Heart right ventricle (tissue), 16 donors: ENCODE measurements at places on chromosomes 5 and 9.

DNA sequence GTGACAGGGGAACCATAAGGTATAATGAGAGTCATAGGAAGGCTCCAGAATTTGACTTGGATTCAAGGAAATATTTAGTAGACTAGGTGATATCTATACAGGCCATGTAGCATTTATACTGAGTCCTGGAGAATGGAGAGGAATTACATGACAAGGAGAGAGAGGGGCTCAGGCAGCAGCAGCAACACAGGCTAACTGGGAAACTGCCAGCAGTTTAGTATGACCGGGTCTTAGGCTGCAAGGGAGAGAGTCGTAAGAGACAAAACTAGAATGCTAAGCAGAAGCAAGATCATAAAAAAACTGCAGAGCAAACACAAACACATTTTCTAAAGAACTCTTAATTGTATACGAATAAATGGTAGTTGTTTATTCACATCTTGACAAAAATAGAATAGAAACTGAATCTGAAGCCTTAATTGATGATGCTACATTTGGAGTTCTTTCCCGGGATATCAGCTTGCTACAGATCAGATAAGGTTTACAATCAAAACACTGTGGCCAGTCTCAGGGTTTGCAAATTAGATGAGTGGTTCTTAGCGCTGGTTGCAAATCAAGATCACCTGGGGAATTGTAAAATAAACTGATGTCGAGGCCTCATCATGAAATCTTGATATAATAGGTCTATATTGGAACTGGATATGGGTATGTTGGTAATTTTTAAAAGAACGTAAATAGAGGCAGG, 480.0 kb upstream of the C9orf72 start:
- DNase-seq = no peak

GRCh38 chr9:34646211-34647083, at the start of gene GALT:
GALT (plus strand) TSS chr9:34646675; CDS start chr9:34646705, 30 bp downstream.
- DNase-seq = peak; percentile 98

GRCh38 chr9:131206495-131206894, 69.8 kb downstream of the FAM78A start:
- DNase-seq = no peak

DNA sequence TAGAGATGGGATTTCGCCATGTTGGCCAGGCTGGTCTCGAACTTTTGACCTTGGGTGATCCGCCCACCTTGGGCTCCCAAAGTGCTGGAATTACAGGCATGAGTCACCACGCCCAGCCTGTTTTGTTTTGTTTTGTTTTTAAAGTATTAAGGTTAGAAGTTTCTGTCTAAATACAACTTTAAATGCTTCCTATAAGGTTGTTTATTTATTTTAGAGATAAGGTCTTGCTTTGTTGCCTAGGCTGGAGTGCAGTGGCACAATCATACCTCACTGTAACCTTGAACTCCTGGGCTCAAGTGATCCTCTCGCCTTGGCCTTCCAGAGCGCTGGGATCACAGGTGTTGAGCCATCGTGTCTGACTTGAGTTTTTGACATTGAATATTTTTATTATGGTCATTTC, 11.4 kb downstream of the MRRF start:
- no peak for DNase-seq

GRCh38 chr5:172658961-172659501, 18.0 kb downstream of the NEURL1B start:
- peak; percentile 53 for DNase-seq

DNA sequence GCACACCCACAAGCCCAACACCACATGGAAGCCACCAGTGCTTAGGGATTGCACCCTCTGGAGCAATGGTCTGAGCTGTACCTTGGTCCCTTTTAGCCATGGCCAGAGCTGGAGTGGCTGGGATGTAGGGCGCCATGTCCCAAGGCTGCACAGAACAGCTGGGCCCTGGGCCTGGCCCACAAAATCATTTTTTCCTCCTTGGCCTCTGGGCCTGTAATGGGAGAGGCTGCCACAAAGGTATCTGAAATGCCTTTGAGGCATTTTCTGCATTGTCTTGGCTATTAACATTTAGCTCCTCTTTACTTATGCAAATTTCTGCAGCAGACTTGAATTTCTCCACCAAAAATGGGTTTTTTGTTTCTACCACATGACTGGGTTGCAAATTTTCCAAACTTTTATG, 117.6 kb downstream of the SPOCK1 start:
- DNase-seq = no peak

- DNase-seq = no peak
Observed at GRCh38 chr5:108061941-108062340, 320.0 kb downstream of the FBXL17 start.

DNA sequence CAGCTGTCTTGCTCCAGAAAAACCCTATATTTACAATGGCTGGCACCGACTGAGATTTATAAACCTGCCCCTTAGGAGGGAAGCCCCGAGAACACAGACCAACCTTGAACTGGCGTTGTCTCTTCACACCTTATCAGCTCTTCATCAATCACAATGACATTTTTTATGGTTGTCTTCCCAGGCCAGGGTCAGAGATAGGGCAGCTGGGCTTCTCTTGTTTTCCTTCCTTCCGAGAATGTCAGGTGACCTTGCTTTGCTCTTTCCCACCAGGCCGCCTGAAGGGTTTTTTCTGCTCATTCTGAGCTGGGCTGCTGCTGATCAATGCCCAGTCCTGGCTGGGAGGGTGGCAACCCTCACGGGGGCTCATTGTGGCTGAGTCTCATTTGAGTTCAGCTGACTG, 619.1 kb downstream of the CCDC171 start:
- no peak for DNase-seq

GRCh38 chr5:79416499-79416898, 97.4 kb downstream of the HOMER1 start:
- no peak for DNase-seq

- no peak for DNase-seq
Observed at GRCh38 chr5:61589946-61590345, 257.9 kb downstream of the ZSWIM6 start.

DNA sequence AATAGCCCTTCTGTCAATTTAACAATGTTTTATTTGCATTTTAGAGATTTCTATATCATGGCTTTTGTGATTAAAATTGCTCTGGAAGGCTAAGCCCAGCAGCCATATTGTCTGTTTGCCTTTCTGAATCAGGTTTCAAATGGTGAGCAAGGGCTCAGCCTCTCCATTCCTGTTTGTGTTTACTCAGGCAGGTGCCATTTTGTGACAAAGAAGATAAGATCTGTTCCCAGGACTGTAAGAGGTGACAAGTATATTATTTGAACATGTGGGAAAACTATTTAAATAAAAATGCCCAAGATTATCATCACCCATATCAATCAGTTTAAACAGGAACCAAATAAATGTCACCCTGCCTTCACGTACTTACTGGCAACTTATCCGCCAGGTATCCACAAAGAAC, 641.3 kb upstream of the KLF4 start:
- no peak for DNase-seq

DNA sequence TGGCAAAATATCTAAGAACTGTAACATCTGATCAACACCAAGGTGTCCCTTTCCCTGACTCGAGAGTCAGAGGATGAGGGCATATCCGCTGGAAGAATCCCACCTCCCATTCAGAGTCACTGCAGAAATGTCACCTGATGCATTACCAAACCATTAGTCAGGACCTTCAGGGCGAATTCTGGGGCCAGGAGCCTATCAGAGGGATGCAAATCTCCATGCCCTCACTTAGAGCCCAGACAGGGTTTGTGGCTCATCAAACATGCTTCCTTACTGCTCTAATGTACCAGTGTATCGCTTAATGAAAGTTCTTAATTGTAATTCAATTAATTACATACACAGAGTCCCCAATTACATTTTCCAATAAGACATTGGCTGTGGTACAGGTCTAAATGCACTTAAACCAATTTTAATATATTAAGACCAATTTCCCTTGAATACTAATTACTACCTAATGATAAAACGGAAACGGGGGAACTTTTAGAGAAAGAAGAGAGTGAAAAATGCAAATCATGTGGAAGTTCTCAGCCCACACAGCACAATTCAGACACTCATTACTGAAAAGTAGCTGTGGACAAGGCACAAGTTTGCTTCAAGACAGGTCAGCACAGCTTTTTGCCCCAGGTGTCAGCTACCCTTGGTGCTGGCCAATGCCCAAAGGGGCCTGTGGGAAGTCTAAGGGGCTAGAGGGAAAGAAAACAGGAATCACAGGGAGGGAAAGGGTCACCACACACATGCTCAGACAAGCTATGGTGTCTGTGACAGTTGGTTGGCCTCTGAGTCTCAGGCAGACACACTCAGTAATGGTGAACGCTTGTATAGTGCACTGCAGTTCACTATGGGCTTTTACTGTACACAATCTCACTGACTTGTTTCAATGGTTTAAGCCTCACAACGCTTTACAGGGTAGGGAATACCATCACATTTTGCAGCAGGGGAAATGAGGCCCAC, 211.6 kb downstream of the MAPKAP1 start:
- no peak for DNase-seq

- DNase-seq = no peak
Observed at GRCh38 chr9:16671591-16672137, 198.8 kb downstream of the BNC2 start.

GRCh38 chr9:131728546-131728910, 11.3 kb downstream of the RAPGEF1 start:
- DNase-seq = no peak

DNA sequence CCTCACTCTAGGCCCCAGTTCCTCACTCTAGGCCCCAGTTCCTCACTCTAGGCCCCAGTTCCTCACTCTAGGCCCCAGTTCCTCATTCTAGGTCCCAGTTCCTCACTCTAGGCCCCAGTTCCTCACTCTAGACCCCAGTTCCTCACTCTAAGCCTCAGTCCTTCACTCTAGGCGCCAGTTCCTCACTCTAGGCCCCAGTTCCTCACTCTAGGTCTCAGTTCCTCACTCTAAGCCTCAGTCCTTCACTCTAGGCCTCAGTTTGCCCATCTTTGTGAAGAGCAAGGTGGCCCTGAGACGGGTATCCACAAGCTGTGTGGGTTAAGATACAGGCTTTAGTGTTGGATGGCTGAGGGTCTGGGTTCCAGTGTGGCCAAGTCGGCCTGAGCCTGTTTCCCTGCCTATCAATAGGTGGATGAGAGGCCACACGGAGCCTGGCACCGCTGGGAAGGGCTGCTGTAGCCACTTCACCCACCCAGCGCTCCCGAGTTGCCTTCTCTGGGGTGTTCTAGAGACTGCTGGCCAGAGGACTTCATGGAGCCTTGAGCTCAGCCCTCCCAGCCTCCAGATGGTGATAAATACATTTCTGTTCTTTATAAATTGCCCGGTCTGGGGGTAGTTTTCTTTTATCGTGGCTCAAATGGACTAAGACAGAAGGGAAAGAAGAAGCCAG, 150.2 kb downstream of the RXRA start:
- DNase-seq = no peak

DNA sequence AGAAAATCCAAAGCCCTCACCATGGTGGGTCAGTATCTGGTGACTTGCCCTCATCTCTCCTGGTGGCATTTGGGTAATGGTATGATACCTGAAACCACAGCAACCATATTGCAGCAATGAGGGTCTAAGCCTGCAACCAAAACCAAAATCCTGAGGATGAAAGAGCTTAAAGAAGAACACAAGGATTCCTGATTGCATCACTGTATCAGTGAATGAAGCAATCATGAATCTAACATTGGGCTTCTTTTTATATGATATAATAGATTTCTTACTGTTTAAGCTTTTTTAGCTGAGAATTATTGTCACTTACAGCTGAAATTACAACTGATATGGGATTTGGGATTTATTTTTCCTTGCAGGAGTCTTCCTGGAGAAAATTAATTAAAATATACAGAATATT, 269.9 kb downstream of the MEF2C start:
- DNase-seq = no peak

DNA sequence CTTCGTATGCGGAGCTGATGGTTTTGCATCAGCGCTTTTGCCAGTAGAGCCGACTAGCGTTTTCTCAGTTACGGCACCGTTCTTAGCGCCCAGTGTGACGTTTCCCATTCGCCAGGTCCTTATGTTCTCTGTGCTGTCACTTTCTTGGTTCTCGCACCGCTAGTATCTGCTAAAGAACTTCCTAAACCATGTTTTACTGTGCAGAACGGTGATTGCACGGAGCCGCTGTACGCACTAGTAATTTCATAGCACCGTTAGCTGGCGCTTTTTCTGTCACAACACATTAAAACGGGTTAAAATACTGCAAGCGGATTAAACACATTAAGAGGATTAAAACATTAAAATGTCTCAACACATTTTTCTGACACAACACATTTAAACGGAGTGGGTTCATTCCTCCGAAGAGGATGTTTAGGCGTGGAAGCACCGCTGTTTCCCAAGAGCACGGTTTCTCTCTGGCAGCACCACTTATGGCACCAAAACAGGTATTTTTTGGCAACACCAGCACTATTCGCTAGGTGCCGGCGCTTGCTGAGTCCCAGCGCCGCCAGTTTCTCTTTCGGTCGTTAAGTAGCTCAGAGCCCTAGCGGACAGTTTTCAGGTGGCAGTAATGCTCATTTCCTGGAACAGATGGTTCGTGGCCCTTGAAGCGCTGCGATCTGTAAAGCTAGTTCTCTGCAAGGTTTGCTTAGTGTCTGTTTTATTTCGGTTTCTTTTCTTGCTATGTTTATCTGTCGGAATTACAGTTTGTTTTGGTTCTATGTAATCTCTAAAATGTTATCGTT, 20.3 kb downstream of the ANXA2R start:
- DNase-seq = peak; percentile 71

DNA sequence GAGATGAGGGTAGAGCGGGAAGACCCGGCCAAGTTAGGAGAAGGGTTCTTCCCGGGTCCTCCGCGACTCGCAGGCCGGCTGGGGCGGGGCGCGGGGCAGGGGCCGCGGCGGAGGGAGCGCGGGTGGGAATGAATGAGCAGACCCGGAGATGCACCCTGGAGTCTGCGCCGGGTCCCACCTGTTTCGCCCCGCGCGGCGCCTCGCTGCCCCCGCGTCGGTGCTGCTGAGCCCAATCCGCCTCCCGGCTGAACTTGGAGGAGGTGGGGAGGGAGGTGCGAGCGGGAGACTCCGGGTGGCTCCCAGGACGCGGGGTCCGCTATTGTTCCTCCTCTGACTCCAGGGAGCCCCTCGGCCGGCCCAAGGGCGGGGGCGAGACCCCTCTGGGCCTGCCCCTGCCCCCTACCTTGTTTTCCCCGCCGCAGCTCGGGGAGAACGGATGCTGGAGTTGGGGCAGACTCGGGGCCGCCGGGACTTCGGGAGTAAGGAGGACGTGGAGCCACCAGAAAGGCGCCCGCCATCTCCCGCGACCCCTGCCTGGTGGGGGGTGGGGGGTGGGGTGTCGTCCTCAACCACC, 659 bp downstream of the RAI14 start:
- DNase-seq = peak; percentile 22

GRCh38 chr9:30591461-30591860, 1793.0 kb upstream of the ACO1 start:
- DNase-seq = no peak

DNA sequence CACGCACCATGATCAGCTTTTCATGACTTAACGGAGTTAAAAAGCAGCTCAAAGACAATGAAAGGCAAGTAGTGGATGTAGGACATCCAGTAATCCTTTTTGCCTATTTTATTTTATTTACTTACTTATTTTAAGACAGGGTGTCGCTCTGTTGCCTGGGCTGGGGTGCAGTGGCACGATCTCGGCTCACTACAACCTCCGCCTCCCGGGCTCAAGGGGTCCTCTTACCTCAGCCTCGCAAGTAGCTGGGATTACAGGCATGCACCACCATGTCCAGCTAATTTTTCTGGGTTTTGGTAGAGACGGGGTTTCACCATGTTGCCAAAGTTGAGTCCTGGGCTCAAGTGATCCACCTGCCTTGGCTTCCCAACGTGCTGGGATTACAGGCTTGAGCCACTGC, 148.9 kb downstream of the DAB2IP start:
- DNase-seq = no peak
